EL (cell line): ENCODE measurements at places on chromosomes 11 and 22.

DNA sequence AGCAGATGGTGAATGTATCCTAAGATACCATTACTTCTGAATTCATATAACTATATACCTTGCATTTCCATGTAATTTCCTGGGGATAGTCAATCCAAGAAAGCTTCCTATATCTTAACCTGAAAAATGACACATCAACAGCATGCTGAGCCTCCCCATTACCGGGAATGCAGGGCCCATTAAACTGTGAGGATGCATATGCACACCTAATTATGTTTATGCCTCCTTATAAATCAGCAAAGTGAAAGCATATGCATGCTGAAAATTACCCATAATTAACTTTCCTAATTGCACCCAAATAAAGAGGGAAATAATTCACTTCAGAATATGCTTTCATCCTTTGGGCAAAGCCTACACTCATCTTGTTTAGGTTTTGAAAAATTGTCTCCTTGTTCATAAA is 663.0 kb downstream of the KCNA4 start:
- no peak for DNase-seq

GRCh38 chr11:96338910-96339705 is 3.9 kb downstream of the MAML2 start:
- peak; percentile 69 for DNase-seq

DNA sequence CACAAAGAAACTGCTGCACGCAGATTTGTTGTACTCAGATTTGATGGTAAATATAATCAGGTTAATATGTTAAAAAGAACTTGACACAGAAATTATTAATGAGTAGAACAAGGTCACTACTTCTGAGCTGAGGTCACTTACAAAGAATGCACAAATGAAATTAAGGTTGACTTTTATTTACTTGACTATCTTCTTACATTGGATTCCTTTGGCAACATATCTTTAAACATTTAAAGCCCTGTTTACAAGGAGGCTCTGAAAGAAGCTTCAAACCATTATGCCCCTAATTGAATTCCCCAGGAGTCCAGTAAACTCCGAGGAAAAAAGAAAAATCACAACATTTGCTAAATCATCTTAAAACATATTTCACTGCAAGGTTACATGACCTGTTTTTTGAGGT is 245.5 kb downstream of the SOX6 start:
- DNase-seq: no peak

DNA sequence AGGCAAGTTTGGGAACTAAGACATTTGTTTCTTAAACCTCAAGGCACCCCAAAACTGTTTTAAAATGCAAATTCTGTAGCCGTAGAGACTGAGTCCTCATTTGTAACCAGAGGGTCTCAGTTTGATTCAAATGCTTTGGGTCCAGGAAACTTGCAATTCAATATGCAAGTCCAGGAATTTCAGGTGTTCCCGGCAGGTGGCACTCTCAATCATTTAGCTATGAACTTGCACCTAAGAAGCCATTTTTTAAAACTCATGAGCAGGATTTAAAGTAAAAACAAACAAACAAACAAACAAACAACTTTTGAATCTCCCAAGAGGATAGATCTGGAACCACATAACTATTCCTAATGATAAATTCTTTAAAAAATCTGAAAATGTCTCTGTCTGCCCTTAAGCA is 8.7 kb upstream of the ABTB2 start:
- DNase-seq: no peak

DNA sequence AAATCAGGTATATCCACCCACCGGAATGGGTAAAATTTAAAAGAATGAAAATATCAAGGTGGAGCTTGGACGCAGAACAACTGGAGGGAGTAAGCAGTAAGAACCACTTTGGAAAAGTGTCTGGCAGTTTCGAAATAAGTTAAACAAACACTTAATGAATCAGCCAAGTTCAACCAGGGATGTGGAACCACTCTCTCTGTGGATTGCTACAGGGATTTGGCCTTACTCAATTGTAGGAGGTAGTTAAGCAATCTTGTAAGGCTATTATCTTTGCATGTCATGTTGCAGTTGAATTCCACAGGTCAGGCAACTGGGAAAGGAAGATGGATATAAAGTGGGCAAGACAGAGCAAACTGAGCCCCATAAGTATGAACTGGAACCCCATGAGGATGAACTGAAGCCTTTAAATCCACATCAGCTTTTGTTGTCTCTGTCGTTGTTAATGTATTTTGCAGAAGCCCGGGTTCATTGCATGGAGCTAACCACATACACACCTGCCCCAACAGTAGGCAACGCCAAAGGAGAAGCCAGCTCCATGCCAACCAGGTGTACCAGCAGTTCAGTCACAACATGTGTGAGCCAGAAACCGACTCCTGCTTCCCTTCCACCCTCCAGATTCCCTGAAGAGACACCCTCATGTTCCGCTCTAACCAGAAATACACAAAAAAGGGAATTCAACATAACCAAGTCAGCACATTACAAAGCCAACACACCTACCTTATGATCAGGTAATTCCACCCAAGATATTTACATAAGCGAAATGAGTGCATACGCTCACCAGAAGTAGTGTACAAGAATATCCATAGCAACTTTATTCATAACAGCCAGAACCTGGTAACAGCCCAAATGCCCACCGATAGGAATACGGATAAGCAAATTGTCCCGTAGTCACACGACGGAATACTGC is 8.0 kb upstream of the SLC43A3 start:
- peak; percentile 85 for DNase-seq

- DNase-seq: no peak
These were observed 25.6 kb downstream of the RPL3 start for GRCh38 chr22:39293766-39294368.
